ENCODE measurements at places on chromosomes 16 and 17. TPM values are rescaled to one million over a fixed set of nuclear protein-coding genes. Genes with fewer than 3 reads are reported as not detected.

Gene POLR3E
- total RNA-seq: 50.1 TPM

Gene SUPT6H
- 67.0 TPM for total RNA-seq

Gene RND2
- total RNA-seq: 3.4 TPM

Gene DYNLL2
- total RNA-seq: 42.9 TPM
